ENCODE measurements at places on chromosomes 5 and 9.

DNA sequence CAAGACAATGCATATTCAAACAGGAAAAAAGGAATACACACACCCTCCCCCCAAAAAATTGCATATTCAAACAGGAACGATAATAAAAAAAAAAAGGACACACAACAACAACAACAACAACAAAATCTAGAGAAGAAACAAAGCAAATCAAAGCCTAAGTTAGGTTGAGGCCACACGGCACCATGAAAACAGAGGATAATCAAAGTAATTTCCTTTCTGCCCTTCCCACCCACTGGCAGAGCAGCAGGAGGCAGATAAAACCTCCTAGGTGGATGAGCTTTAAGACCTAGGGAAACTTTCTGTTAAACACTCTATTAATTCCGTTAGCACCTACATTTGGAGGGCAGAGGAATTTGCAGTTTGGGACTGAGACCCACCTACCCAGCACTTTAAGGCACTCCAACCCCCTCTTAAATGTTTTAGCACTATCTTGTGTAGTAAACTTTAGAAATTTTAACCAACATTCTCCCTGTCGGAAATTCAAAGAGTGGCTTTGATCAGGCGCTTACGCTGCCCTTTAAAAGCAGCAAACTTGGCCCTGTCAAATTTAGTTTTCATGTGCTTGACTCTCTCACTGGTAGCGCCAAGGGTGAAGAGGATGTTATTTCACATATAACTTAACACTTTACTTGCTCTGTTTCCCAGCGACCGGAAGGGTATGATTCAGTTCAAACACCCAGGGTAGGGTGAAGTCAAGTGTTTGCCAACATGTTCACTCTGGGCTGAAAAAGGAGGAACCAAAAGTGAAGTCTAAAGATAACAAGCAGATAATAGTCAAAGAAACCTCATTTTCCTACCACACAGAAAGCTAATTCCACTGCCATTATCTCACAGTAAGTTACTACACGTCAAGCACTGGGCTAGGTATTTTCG is 9.2 kb downstream of the ENC1 start:
- DNase-seq = no peak

GRCh38 chr5:17916446-17916845 is 282.2 kb downstream of the TAF11L14 start:
- DNase-seq = no peak

DNA sequence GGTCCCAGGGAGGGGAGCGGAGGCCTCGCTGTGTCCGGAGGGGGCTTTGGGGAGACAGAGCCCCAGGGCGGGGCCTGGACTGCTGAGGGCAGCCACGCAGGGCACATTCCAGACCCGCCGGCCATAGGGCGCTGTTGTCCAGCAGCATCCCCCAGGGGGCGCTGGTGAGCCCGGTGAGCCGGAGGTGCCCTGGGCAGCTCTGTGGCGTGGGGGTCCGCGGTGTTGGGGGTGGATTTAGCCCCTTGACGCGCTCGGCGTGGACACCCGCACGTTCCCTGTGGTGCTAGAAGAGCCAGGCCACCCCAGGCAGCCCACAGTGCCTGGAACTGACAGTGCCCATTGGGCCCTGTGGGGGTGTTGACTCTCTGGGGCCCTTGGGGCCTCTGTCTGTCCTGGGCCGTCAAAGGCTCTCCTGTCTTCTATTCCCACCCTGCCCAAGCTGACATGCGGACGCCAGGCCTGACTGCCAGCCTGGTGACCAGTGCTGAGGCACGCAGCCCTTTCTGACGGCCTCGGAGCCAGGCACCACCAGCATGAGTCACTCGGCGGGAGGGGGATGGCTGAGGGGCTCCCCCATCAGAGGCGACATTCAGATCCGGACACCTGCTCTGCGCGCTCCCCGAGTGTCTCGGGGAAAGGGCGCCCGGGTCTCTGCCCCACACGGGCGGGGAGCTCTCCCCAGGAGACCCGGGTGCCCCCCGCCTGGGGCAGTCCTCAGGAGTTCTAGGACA is 23.9 kb downstream of the TPPP start:
- DNase-seq = peak; percentile 46

DNA sequence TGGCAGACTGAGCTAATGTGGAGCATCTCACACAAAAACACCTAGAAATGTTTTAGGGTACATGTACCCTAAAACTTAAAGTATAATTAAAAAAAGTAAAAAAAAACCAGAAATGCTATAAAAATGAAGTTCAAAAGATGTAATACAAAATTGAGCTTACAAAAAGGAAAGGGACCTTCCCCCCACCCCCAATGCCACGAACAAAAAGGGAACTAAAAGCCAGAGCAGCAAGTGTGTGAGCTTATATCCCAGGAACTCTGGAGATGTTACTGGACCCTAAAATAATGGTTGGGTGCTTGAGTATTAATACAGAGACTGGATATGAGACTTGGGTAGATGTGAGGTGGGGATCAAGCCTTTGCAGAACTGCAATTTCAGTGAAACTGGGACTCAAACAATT is 11.0 kb downstream of the SPATA9 start:
- no peak for DNase-seq

GRCh38 chr5:153671653-153672346 is 181.3 kb downstream of the GRIA1 start:
- DNase-seq = no peak

DNA sequence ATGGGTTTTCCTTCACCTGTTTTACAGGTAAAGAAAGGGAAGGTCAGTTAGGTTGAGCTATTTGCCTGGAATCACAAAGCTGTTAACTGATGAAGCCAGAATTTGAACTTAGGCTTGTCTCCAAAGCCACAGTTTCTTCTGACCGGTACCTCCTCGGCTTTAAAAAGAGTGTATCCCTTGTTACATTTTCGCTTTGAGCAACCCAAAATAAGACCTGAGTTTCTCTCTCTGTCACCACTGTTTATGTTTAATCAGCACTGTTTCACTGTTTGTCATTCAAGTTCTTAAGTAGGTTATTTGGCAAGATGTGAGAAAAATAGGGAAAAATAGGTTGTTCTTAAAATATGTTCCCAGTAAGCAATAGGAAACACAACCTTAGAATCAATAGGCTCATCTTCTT is 84.6 kb downstream of the VCAN start:
- no peak for DNase-seq

GRCh38 chr9:112817860-112818203 is 67.3 kb downstream of the SNX30 start:
- no peak for DNase-seq

GRCh38 chr9:135409286-135410200 is 70.0 kb upstream of the PPP1R26 start:
- no peak for DNase-seq

- no peak for DNase-seq
Measured at GRCh38 chr5:36181774-36182173, 29.9 kb downstream of the SKP2 start.

GRCh38 chr5:84715686-84716085 is 331.0 kb upstream of the EDIL3 start:
- no peak for DNase-seq

GRCh38 chr9:133691626-133692363 is 46.4 kb downstream of the SARDH start:
- DNase-seq = peak; percentile 44

- peak; percentile 29 for DNase-seq
Measured at GRCh38 chr5:126339215-126339805, 83.9 kb upstream of the GRAMD2B start.

DNA sequence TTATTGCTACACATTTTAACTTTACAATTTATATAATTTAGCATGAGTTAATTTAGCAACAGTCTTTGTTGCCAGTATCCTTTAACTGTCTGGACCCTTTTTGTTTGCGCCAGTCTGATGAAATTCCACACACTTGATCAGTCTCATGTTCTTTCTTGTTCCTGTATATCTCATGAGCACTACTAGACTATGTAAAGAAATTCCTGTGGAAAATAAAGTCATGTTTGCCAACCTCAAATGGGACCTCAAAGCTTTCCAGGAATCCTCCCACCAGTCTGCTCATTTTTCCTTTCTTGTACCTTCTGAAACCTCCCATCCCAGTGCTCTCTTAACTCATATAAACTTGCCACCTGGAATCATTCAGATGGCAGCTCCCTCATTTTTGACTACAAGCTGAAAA is 8.0 kb downstream of the DMXL1 start:
- no peak for DNase-seq

DNA sequence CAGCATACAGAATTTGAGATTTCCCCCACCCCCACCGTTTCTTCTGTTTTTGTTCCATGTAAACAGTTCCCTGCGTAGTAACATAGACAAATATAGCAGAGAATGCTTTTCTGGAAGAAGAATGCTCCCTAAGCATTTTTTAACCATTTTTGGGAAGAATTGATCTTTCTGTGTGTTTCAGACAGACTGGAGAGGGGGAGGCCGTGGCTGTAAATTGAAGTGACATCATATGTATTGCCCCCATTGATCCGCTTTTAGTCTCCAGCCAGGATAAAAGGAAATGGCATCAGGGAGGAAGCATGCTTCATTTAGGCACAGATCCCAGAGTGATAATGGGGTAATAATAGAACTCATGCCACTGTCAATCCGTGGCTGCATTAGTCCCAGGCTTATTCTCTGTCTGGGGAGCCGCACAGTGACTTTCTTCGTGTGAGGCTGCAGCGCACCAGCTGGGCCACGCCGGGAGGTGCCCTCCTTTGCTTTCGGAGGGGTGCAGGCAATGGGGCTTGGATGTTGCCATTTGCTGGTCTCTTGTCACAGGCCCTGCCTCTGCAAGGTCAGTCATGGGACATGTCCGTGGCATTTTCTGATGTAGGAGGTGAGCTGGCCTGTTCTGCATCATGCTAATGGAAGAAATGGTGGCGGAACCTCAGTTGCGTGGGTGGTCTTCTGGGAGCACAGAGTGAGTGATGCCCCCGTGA is 261.5 kb downstream of the FANCC start:
- no peak for DNase-seq

DNA sequence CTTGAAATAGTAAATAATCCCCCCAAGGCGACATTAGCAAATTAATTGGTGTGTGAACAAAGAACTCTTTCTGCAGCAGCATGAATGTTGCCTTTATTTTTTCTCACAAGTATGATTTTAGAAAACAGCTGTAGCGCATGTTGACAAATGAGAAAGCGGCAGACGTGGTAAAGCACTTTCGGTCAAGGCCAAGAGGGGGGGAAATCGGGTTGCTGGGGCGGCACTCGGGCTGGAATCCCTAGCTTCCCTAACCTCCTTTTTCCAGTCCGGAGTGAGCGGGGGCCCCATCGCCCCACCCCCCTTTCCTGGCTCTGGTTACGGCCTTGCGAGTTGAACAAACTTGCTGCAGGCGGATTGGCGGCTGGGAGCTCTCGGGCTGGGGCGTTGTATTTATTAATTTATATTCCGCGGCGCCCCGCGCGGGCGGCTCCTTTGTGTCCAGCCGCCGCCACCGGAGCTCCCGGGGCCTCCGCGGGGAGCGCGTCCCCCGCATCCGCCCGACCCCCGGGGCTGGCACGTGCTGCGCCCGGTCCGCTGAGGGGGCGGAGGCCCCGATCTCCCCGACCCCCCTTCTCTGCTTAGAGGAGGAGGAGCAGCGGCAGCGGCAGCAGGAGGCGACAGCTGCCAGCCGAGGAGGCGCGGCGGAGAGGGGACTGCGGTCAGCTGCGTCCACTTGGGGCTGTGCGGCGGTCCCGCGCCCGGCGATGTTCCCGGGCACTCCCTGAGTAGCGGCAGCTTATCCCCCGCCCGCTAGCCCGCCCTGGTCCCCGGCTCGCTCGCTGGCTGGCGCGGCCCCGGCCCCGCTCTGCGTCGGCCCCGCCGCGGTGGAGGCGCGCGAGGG is at the start of gene RHOBTB3:
RHOBTB3 (plus strand) TSS at position 607 of the 841 bp plus-strand sequence. CDS start 347 bp downstream, outside the sequence.
- peak; percentile 34 for DNase-seq

DNA sequence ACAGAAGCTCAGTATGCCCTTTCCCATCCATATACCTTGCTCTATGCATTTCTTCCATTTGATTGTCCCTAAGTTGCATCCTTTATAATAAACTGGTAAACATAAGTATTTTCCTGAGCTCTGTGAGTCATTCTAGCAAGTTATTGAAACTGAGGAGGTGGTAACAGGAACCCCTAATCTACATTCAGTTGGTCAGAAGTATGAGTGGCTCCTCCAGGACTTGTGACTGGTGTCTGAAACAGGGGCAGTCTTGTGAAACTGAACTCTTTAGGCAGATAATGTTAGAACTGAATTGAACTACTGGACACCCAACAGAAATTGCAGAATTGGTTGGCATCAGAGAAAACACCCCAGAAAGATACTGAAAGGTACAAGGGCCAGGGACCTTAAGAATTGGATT is 133.1 kb upstream of the POU5F2 start:
- DNase-seq = no peak

DNA sequence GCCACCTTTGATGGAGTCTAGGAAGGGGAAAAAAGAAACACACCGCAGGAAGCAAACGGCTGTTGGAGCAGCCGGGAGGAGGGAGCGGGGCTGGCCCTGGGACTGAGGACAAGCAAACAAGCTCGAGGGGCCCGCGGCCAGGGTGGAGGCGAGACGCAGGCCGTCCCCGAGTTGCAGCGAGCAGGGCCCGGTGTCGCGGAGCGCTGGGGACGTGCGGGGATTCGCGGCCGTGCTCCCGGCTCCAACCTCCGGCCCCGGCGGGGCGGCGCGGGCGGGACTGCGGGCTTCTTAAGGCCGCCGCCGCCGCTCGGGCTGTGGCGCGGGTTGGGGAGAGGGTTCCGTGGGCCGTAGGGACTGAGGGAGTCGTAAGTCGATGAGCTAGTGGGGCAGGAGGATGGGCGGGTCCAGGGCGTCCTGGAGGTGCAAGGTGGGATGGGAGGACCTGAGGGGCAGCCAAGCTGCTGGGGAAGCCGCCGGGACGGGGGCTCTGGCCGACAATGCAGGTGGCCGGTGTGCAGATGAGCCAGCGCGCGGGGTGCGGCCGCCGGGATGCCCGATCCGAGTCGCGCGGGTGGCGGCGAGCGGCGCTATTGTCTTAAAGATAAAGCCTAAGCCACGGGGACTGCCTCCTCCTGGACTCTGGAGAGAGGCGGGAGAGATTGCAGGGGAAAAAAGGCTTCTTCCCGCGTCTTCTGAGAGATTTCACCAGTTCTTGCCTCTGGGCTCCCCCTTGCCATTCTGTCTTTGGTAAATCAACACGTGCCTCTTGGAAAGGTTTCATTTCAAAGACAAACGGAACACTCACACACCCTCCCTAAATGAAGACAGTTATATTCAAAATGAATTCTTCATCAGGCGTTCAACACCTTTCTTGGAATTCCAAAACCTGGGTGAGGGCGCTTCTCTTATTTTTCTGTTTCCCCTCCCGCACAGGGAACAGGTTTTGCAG is 1.6 kb upstream of the HAPLN1 start:
- peak; percentile 22 for DNase-seq
